Neural crest cell (in vitro differentiated cells): ENCODE measurements at places on chromosomes 3 and 15. TPM values are rescaled to one million over a fixed set of nuclear protein-coding genes. Genes with fewer than 3 reads are reported as not detected.

Gene TRPM1
- not detected in 2 replicates for total RNA-seq

DNA sequence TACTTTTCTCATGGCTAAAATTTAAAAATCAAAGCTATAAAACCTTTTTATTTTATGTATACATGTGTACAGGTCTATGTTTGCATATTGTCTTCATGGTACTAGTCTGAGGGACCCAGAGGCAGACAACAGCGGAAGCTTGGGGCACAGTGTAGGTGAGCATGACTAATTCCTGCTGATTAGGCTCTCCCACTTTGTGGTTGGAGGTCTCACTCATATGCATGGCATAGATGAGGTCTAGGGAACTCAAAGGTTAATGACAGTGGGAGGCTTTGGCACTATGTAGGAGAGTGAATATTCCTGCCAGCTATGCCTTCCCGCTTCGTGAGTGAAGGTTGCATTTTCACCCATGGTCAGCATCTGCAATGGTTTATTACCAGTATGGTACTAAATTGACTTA, 47.5 kb upstream of the AADACL2 start:
- no peaks in the 10 kb centered on the region for H3K27me3 ChIP-seq
- DNase-seq = no peak
- no peaks in the 10 kb centered on the region for H3K36me3 ChIP-seq
- no peak overlapping the region for H3K4me3 ChIP-seq

Gene SNX1
- 104 and 131 TPM in 2 replicates for total RNA-seq

Gene MYO5C
- 7.7 and 7.8 TPM in 2 replicates for total RNA-seq

Gene PSTPIP1
- total RNA-seq = 0.84 and 1.5 TPM in 2 replicates

- no peak for DNase-seq
- H3K36me3 ChIP-seq = no peaks in the 10 kb centered on the region
- H3K4me1 ChIP-seq = peaks cover 34% of the 10 kb centered on the region
- H3K27ac ChIP-seq = peak overlapping the region; percentile 8
- no peaks in the 10 kb centered on the region for H3K27me3 ChIP-seq
Observed at GRCh38 chr15:78996894-78997275, 52.0 kb upstream of the CTSH start.

Gene TMED3
- total RNA-seq = 34.4 and 35.8 TPM in 2 replicates

Gene EIF2A
- 65.7 and 75.6 TPM in 2 replicates for total RNA-seq

DNA sequence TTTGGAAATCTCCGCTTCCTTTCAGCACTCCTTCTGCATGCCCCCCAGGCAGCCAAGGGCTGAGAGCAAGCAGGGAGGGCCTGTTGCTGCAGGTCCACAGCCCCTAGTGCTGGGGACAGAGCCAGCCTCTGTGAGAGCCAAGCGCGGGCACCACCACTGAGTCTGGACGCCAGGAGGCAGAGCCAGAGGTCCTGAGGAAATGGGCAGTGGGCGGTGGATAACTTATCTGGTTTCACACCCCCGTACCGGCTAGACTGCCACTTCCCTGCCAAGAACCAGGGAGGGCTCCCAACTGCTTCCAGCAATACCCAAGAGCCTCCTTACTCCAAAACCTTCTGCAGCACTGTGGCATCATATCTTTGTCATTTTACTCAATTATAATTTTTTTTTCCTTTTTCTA, 141.6 kb upstream of the IGF1R start:
- no peak overlapping the region for H3K4me3 ChIP-seq
- peaks cover 7% of the 10 kb centered on the region for H3K27me3 ChIP-seq
- no peak for DNase-seq
- H3K36me3 ChIP-seq = no peaks in the 10 kb centered on the region
- H3K4me1 ChIP-seq = no peaks in the 10 kb centered on the region

GRCh38 chr3:31250116-31250777, 282.5 kb upstream of the STT3B start:
- no peak overlapping the region for H3K27ac ChIP-seq
- no peaks in the 10 kb centered on the region for H3K27me3 ChIP-seq
- H3K36me3 ChIP-seq = no peaks in the 10 kb centered on the region

GRCh38 chr3:72238010-72238691, 453.2 kb upstream of the PROK2 start:
- DNase-seq = no peak
- H3K27ac ChIP-seq = peak overlapping the region; percentile 40
- H3K27me3 ChIP-seq = peaks cover 2% of the 10 kb centered on the region
- no peaks in the 10 kb centered on the region for H3K36me3 ChIP-seq
- peaks cover 13% of the 10 kb centered on the region for H3K4me1 ChIP-seq

DNA sequence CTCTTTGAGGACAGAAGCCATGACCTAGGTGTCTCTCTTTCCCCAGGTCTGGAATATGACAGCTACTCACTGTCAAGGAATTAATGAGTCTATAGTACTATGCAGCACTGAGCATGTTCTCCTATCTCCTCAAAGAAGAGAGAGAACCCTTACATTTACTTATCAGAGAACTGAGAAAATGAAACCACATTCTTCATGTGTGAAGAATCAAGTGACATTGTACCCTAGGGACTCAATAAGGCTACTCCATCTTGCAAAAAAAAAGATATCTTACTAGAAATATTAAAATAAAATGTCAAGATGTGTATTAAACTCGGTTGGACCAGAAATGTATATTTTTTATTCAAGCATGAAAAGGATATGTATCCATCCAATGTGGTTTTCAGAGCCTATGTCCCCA, 133.2 kb upstream of the COL8A1 start:
- no peak for DNase-seq
- no peaks in the 10 kb centered on the region for H3K36me3 ChIP-seq
- peaks cover 3% of the 10 kb centered on the region for H3K4me1 ChIP-seq
- H3K27me3 ChIP-seq = no peaks in the 10 kb centered on the region

DNA sequence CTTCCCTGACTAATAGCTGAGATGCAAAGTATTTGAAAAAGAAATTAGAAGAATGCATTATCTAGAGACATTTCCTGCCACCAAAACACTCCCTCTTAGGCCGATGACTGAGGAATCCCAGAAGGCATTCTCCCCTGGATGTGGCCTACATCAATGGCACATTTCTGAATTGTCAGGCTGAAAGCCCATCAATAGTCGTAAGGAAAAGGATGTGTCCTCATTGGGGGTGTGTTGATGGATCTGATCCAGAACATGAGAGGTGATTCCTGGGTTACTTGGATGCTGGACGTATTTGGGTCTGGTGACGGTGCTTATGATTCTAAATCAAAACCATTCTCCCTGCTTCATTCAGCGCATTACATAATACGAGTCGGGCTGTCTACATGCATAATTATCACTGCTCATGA, 216.9 kb upstream of the CDIN1 start:
- no peak overlapping the region for H3K4me3 ChIP-seq
- no peaks in the 10 kb centered on the region for H3K27me3 ChIP-seq
- no peaks in the 10 kb centered on the region for H3K36me3 ChIP-seq
- no peak overlapping the region for H3K27ac ChIP-seq
- no peaks in the 10 kb centered on the region for H3K4me1 ChIP-seq

- DNase-seq = no peak
- no peak overlapping the region for H3K27ac ChIP-seq
- H3K4me1 ChIP-seq = no peaks in the 10 kb centered on the region
- no peak overlapping the region for H3K4me3 ChIP-seq
Observed at GRCh38 chr3:98655666-98656065, 62.3 kb upstream of the CPOX start.

DNA sequence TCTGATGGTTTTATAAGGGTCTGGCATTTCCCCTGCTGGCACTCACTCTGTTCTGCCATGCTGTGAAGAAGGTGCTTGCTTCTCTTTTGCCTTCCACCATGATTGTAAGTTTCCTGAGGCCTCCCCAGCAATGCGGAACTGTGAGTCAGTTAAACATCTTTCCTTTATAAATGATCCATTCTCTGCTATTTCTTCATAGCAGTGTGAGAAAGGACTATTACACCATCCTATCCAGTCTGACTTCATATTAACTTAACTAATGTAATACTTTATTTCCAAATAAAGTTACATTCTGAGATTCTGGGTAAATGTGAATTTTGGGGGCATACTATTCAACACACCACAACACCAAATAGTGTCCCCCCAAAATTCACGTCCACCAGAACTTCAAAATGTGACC, 22.2 kb upstream of the MAP3K13 start:
- no peak overlapping the region for H3K27ac ChIP-seq
- H3K4me3 ChIP-seq = no peak overlapping the region
- H3K36me3 ChIP-seq = no peaks in the 10 kb centered on the region
- no peaks in the 10 kb centered on the region for H3K27me3 ChIP-seq
- no peak for DNase-seq
- no peaks in the 10 kb centered on the region for H3K4me1 ChIP-seq

Gene RHCG
- not detected in 2 replicates for total RNA-seq

DNA sequence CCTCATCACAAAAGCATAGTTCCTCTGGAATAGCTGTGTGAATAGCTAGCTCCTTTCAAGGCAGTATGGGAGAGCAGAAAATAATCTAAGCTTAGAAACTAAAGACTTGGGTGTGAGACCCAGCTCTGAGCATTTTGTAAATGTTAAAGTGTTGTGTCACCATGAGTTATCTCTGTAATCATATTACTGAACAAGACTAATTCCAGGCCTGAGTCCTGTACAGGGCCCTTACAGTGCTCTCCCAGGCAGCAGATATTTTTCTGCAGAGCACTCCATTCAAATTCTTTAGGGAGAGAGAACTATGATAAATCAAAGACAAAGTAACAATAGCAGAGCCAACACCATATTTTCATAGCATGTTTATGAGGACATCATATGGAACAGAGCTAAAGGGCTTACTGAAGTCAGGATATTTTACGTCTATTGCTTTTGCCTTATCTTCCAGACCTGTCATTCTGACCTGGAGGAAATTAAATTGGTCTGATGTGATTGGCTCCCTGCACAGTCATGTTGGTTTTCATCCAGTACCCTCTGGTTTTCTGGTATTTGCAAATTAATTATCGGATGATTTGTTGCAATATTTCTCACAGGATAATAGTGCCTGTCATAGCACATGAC, 172.6 kb upstream of the PPP2R3A start:
- H3K36me3 ChIP-seq = no peaks in the 10 kb centered on the region
- no peaks in the 10 kb centered on the region for H3K27me3 ChIP-seq
- H3K4me3 ChIP-seq = no peak overlapping the region
- no peaks in the 10 kb centered on the region for H3K4me1 ChIP-seq
- no peak for DNase-seq
- no peak overlapping the region for H3K27ac ChIP-seq

GRCh38 chr15:55853134-55853533, 110.2 kb upstream of the PRTG start:
- no peaks in the 10 kb centered on the region for H3K4me1 ChIP-seq
- H3K4me3 ChIP-seq = no peak overlapping the region
- no peaks in the 10 kb centered on the region for H3K36me3 ChIP-seq
- no peak overlapping the region for H3K27ac ChIP-seq

- H3K27ac ChIP-seq = no peak overlapping the region
- H3K4me1 ChIP-seq = peaks cover 33% of the 10 kb centered on the region
- no peaks in the 10 kb centered on the region for H3K27me3 ChIP-seq
- peaks cover 24% of the 10 kb centered on the region for H3K36me3 ChIP-seq
- DNase-seq = no peak
Observed at GRCh38 chr3:172115787-172116186, 76.4 kb downstream of the FNDC3B start.

Gene CP
- total RNA-seq = 0.09 and 0.42 TPM in 2 replicates

DNA sequence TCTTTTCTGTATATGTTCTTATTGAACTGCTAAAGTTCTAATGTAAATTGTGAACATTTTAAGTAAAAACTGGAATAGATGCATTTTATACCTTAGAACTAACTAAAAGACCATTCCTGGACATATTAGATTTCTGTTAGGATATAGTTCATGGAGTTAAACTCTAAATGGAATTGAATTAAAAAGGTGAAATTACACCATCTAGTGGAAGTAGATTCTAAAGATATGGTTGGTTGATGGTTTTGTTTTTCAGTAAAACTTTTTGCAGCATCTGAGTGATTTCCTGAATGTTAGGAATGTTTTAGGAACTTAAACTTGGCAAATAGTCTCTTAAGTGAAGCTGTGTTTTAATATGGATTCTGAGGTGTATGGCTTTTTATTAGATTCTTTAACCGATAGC, 96.8 kb downstream of the SLMAP start:
- no peak overlapping the region for H3K27ac ChIP-seq
- H3K4me1 ChIP-seq = no peaks in the 10 kb centered on the region
- H3K27me3 ChIP-seq = no peaks in the 10 kb centered on the region
- no peak for DNase-seq
- no peaks in the 10 kb centered on the region for H3K36me3 ChIP-seq

Gene CHD2
- 93.4 and 103 TPM in 2 replicates for total RNA-seq

DNA sequence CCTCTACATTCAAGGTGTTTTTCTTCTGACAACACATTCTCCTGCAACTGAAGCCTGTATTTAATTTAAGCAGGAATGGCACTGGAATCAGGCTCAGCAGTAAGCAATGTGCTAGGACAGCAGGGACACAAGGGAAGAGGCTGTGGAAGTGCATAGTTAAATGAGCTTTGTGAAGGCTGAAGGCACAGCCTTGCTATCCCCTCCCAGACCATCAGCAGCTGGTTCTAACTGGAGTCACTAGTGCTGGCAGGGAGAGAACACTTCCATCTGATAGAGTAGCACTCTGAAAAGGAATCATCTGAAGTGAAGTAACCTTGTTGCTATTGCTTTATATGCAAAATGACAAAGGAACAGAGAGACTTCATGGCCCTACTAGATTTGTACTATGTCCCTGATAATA, 14.7 kb downstream of the UQCC5 start:
- no peak for DNase-seq
- peak overlapping the region; percentile 19 for H3K27ac ChIP-seq
- no peak overlapping the region for H3K4me3 ChIP-seq
- H3K36me3 ChIP-seq = peaks cover 12% of the 10 kb centered on the region
- H3K27me3 ChIP-seq = no peaks in the 10 kb centered on the region
- peaks cover 5% of the 10 kb centered on the region for H3K4me1 ChIP-seq

DNA sequence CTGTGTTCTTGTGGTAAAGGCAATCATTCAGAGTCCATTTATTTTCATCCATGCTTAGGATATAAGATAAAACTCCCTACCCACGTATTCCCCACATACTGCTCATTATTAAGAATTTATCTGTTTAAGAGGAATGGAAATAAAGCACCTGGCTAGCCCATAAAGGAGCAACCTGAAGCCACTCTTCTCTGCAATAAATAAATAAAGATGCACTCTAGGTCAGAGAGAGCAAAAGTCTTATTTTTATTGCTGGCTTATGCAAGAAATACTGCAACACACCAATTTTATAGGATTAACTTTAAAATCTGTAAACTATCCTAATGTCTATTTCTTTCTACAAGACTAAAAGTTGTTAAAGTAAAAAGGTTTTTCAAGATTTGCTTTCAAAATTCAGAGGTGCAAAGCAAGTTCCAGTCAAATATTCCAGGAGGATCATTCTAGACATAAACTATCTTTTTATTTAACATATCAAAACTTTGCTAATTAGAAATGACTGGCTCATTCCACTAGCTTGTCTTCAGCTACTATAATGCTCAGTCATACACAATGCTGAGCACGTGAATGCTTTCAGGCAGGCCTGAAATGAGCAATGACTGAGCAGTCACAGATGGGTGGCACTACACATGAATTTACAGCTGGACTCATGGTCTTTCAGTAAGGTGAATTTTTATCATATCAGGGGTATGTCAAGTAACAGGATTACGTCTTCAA, 7.1 kb downstream of the TJP1 start:
- no peak for DNase-seq
- peaks cover 13% of the 10 kb centered on the region for H3K36me3 ChIP-seq
- no peaks in the 10 kb centered on the region for H3K27me3 ChIP-seq
- peaks cover 59% of the 10 kb centered on the region for H3K4me1 ChIP-seq

GRCh38 chr15:67240235-67241131, 14.0 kb downstream of the AAGAB start:
- H3K4me3 ChIP-seq = no peak overlapping the region
- no peak for DNase-seq
- no peaks in the 10 kb centered on the region for H3K27me3 ChIP-seq
- H3K4me1 ChIP-seq = peaks cover 18% of the 10 kb centered on the region
- peaks cover 9% of the 10 kb centered on the region for H3K36me3 ChIP-seq

Gene MB21D2
- 4.9 and 5.5 TPM in 2 replicates for total RNA-seq
